ENCODE measurements at places on chromosomes 2 and 18. TPM values are rescaled to one million over a fixed set of nuclear protein-coding genes. Genes with fewer than 3 reads are reported as not detected.

GLI2 gene
- 0.24 TPM for total RNA-seq

STEAP3 gene
- total RNA-seq, result 31.6 TPM

- DNase-seq, result no peak
These were observed 33.8 kb upstream of the HNRNPA3 start for GRCh38 chr2:177178797-177179196.

GRCh38 chr2:83695037-83695436, 764.0 kb downstream of the SUCLG1 start:
- DNase-seq, result no peak

- DNase-seq, result peak; percentile 34
These were observed 23.8 kb downstream of the TGOLN2 start for GRCh38 chr2:85303780-85304531.

DNA sequence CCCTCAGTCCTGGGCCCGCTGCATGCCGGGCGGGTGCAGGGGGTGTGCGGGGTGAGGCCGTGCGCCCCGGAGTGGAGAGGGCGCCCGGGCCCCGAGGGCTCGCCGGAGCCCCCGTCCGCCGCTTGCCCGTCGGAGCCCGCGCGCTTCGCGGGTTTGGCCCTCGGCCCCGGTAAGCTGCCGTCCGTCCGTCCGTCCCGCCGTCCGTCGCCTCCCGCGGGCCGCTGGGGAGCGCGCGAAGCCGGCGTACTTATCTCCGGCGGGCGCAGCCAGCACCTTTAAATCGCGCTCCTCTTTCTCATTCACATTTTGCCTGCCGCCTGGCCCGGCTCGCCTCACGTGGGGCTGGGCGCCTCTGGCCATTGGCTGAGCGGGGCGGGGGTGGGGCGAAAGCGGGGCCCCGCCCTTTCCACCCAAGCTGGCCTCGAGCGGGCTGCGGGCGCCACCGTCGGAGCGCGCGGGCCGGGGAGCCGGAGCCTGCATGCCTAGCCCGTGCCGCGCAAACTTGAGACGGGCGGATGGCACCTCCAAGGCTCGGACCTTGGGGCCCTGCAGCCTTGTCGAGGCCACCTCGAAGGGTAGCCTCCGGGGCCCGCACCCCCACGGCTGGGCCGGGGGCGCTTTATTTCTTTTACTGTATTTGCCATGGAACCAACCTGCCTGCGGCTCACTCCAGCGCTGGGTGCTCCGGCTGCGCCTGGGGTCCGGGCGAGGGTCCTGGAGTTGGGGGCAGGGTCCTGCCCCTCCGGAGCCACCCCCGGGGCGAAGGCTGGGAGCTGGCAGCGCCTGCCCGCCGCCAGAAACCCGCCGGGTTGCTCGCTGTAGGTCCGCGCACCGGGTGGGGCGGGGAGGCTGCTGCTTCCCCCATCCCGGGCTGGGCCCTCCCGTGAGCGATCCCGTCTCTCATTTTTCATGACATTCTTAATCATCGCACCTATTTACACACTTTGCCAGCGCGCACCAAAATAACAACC, at the start of gene GBX2:
Gene GBX2 (minus strand): TSS at position 277 of the 971 bp plus-strand sequence. CDS start 415 bp downstream, outside the sequence.
- peak; percentile 77 for DNase-seq

- DNase-seq, result no peak
These were observed 28.9 kb downstream of the ARHGAP15 start for GRCh38 chr2:143158098-143158497.

DNA sequence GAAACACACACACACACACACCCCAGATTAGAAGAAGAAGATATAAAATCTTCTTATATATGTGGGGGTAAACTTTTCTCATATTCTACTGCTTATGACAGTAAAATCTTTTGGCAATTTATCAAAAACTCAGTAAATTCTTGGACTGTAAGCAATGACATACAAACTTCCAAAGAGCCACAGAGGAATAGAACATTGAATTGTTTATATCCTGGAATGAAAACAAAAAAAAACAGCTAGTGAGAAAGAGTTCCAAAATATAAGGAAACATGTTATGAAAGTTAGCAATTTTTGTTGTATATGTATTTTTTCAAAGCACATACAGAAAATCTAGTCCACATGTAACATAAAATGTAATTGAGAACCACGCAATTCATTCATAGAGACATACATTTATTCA, 764.9 kb downstream of the DSC3 start:
- no peak for DNase-seq
